Esophagus squamous epithelium (tissue), 5 donors: ENCODE measurements at places on chromosomes 3 and 15. TPM values are rescaled to one million over a fixed set of nuclear protein-coding genes. Genes with fewer than 3 reads are reported as not detected.

MUC20 gene
- 64.1 TPM for total RNA-seq

THAP10 gene
- total RNA-seq, result 2.1 TPM

GRCh38 chr3:54322354-54322753 is 200.0 kb downstream of the CACNA2D3 start:
- no peak for DNase-seq
- H3K4me1 ChIP-seq, result no peaks in the 10 kb centered on the region

PIGBOS1 gene
- 7.4 TPM for total RNA-seq

DNA sequence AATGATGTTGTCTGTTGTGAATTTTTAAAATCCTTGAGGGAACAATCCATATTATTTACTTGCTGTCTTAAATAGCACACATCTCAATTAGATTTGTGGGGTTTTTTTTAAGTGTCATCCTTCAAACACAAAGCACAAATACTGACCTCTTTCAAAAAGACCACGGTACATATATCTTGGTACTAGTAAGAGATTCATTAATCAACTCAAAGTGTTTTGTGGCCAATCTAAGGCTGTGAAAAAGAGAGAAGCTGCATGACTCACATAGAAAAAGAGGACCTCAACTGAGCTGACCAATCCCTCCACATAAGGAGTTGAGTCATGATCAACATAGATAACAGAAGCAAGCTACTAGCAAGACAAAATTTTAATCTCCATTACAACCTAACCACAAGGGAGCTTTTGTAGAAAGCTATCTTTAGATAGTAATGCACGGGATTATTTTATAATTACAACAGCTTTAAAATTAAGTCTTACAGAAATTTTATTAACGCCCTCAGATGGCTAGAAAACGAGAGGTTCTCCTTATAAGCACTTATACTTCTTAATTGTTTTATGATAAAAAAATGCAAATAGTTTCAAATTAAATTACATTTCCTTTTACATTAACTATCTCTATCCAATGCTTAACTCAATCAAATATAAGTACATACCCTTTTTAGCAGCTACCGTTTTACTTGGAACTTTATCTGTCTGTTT is 60.5 kb downstream of the TOP2B start:
- H3K27me3 ChIP-seq, result no peaks in the 10 kb centered on the region
- H3K36me3 ChIP-seq, result no peaks in the 10 kb centered on the region
- DNase-seq, result no peak
- H3K4me1 ChIP-seq, result no peaks in the 10 kb centered on the region
- no peak overlapping the region for H3K4me3 ChIP-seq

- no peak overlapping the region for H3K4me3 ChIP-seq
- H3K4me1 ChIP-seq, result no peaks in the 10 kb centered on the region
- H3K27ac ChIP-seq, result no peak overlapping the region
- H3K36me3 ChIP-seq, result no peaks in the 10 kb centered on the region
- no peak for DNase-seq
Observed at GRCh38 chr3:94121161-94121560, 58.3 kb downstream of the NSUN3 start.

DNA sequence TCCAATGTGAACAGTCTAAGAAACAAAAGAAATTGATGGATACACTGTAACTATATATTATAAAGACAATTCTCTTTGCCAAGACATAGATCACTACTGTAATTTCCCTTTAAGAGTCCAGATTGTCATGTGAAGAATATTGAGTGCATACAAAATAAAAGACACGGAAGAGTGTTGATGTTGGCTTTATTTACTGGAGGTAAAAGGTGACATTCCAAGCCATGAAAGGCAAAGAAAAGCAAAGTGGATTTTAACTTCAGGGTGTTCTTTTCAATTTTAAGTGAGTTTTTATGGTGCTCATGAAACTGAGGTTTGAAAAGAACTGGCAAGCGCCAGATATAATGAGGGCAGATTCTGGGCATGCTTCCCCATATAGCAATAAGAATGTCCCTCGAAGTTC is 529.3 kb downstream of the MECOM start:
- H3K27ac ChIP-seq, result peak overlapping the region; percentile 52
- no peak for DNase-seq
- H3K4me1 ChIP-seq, result no peaks in the 10 kb centered on the region

DNA sequence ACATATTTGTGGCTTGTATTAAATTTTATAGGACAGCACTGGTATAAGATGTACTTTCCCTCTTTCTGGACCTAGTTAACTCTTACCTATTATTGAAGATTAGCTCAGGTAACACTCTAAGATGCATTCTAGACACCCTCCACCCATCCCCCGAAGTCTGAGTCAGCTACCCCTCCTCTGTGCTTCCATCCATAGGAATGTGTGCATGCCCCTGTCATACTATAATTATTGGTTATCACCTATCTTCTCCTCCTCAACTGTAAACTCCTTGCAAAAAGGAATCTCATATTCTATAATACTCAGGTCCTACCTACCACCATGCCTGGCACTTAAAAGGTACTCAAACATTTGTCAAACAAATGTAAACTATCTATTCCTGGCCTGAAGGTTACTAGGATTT is 3.0 kb downstream of the PEAK1 start:
- H3K27me3 ChIP-seq, result no peaks in the 10 kb centered on the region
- no peak overlapping the region for H3K27ac ChIP-seq
- H3K36me3 ChIP-seq, result no peaks in the 10 kb centered on the region
- DNase-seq, result no peak

- H3K27me3 ChIP-seq, result no peaks in the 10 kb centered on the region
- no peak overlapping the region for H3K27ac ChIP-seq
- H3K4me3 ChIP-seq, result no peak overlapping the region
- no peaks in the 10 kb centered on the region for H3K4me1 ChIP-seq
- DNase-seq, result no peak
Observed at GRCh38 chr3:101243285-101244211, 76.8 kb downstream of the IMPG2 start.

DNA sequence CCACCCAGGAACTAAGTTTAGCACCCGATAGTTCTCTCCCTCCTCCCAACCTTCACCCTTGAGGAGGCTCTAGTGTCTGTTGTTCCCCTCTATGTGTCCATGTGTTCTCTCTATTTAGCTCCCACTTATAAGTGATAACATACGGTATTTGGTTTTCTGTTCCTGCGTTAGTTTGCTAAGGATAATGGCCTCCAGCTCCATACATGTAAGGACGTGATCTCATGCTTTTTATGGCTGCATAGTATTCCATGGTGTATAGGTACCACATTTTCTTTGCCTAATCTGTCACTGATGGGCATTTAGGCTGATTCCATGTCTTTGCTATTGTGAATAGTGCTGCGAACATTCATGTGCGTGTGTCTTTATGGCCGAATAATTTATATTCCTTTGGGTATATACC is 66.9 kb upstream of the TRA2B start:
- no peaks in the 10 kb centered on the region for H3K4me1 ChIP-seq
- no peak overlapping the region for H3K27ac ChIP-seq
- no peaks in the 10 kb centered on the region for H3K36me3 ChIP-seq
- no peak overlapping the region for H3K4me3 ChIP-seq

DNA sequence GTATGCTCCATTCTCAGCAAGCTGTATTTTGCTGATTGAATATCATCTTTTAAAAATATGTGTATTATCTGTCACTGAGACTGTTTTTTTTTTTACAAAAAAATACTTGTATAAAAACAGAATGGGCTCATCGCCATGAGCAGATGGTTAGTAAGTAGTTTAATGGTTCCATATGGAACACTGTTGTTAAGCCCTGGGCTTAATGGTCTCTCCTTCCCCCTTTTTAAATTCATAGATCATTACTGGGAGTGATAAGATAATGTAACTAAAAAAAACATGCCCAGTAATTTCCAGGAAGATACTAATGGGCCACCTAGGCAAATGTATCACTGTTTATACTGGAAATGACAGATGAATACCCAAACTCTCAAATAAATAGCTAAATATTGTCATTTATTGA is 95.3 kb upstream of the TPRG1 start:
- H3K27ac ChIP-seq, result no peak overlapping the region
- DNase-seq, result no peak
- no peaks in the 10 kb centered on the region for H3K36me3 ChIP-seq
- H3K27me3 ChIP-seq, result no peaks in the 10 kb centered on the region

GRCh38 chr15:46278486-46279090 is 643.8 kb downstream of the SQOR start:
- no peaks in the 10 kb centered on the region for H3K27me3 ChIP-seq
- H3K36me3 ChIP-seq, result no peaks in the 10 kb centered on the region
- DNase-seq, result no peak
- H3K4me3 ChIP-seq, result no peak overlapping the region
- no peaks in the 10 kb centered on the region for H3K4me1 ChIP-seq

GRCh38 chr3:131232711-131233267 is 148.8 kb upstream of the NUDT16 start:
- H3K4me3 ChIP-seq, result no peak overlapping the region
- no peak overlapping the region for H3K27ac ChIP-seq
- H3K36me3 ChIP-seq, result no peaks in the 10 kb centered on the region
- H3K27me3 ChIP-seq, result no peaks in the 10 kb centered on the region
- DNase-seq, result no peak

SLC38A3 gene
- total RNA-seq, result not detected

GRCh38 chr3:32117320-32117719 is 10.9 kb downstream of the GPD1L start:
- H3K4me1 ChIP-seq, result peaks cover 48% of the 10 kb centered on the region
- no peak for DNase-seq
- H3K27me3 ChIP-seq, result no peaks in the 10 kb centered on the region
- no peak overlapping the region for H3K4me3 ChIP-seq
- H3K27ac ChIP-seq, result no peak overlapping the region

DNA sequence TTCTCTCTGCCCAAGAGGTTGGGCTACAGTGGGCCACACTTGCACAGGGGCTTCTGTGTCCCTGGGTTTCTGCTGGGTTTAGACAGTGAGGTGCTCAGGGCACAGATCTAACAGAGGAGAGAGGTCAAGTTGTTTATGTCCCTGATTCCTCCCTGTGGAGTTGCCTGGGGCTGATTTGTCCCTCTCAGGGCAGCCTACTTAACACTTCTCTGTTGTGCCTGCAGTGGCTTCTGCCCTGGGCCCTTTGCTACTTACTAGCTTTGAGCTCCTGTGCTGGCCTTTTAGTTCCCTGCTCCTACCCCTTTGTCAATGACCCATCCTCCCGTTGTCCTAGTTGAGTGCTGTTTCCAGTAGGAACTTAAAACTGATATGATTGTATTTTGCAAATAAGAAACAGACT is 114.0 kb upstream of the RGMA start:
- H3K36me3 ChIP-seq, result no peaks in the 10 kb centered on the region
- H3K27me3 ChIP-seq, result no peaks in the 10 kb centered on the region
- no peak for DNase-seq
- no peaks in the 10 kb centered on the region for H3K4me1 ChIP-seq
- H3K4me3 ChIP-seq, result no peak overlapping the region
- H3K27ac ChIP-seq, result no peak overlapping the region

GRCh38 chr15:66614951-66615760 is 49.4 kb upstream of the LCTL start:
- peaks cover 31% of the 10 kb centered on the region for H3K4me1 ChIP-seq
- no peaks in the 10 kb centered on the region for H3K36me3 ChIP-seq
- no peak for DNase-seq
- no peak overlapping the region for H3K4me3 ChIP-seq
- no peaks in the 10 kb centered on the region for H3K27me3 ChIP-seq

DNA sequence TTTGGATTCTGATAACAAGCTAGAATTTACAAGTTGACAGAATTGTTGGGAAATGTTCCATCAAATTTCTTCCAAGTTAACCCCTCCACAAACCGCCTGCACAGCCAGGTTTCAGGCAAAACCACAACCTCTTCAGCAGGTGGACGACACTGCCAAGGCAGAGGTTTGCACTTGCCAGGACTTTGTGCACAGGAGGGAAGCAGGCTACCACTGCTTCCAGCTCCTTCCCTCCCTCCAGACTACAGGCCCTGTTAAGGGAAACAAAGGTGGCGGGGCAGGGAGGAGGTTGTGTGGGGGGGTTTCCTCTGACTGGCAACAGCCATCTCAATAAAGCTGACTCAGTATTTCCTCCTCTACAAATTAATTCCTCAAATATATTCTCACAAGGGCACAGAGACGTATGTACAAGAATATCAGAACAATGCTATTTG is 42.2 kb downstream of the TBC1D2B start:
- no peak overlapping the region for H3K4me3 ChIP-seq
- no peak for DNase-seq
- H3K36me3 ChIP-seq, result peaks cover 53% of the 10 kb centered on the region
- H3K4me1 ChIP-seq, result peaks cover 21% of the 10 kb centered on the region
- H3K27me3 ChIP-seq, result no peaks in the 10 kb centered on the region
- H3K27ac ChIP-seq, result no peak overlapping the region

DNA sequence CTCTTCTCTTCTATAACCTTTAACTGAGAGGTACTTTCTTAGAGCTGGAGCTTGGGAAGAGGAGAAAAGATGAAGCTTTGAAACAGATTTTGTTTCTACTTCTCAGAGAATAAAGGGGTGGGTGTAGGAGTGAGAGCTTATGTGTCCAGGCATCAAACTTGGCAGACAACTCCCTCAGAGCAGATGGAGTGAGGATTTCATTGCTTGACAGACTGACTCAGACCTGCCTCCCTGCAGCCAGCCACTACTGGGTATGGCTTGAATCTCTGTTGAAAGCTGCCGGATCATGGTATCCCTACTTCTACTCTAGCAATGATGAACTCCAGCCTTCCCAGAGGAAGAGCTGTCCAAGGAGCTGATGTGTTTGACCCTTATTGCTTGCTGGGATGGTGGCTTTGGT is 36.7 kb downstream of the SYN2 start:
- no peaks in the 10 kb centered on the region for H3K36me3 ChIP-seq
- H3K4me1 ChIP-seq, result no peaks in the 10 kb centered on the region
- DNase-seq, result no peak
- no peaks in the 10 kb centered on the region for H3K27me3 ChIP-seq
- no peak overlapping the region for H3K27ac ChIP-seq
- no peak overlapping the region for H3K4me3 ChIP-seq

DNA sequence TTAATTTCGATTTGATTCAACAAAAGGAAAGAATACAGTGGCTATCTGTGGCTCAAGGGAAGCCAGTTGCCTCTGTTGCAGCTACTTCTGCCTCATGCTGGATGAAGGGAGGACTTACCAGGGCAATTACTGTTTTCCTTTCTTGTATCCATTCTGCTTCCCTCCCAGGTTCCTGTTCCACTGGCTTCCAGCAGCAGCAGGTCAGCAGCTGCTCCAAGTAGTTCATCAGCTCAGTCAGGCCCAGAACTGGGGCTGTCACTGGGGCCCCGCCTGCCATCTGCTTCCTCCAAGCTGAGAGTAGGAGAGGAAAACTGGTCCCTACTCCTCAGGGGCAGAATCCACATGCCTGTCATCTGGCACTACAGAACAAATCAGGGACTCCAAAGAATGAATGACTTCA is 48.6 kb upstream of the ULK4 start:
- peaks cover 11% of the 10 kb centered on the region for H3K4me1 ChIP-seq
- DNase-seq, result no peak
- no peaks in the 10 kb centered on the region for H3K27me3 ChIP-seq
- no peak overlapping the region for H3K27ac ChIP-seq

DNA sequence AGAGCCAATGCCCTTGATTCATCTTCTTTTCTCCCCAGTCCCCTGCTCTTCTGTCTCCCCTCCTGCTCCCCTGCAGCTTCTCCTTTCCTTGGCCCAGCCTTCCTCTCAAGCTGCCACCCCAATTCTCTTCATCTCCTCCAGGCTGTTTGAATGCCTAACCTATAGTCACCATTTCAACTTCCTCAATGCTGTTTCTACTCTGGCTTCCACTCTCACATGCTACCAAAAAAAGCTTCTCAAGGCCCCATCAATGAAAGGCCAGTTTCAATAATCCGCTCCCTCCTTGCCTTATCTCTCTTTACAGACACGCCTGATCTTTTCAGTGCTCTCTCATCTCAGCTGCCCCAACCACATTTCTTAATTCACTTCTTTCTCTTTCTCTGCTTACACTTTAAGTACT is 212.2 kb upstream of the GPR149 start:
- DNase-seq, result no peak
- H3K4me3 ChIP-seq, result no peak overlapping the region
- no peak overlapping the region for H3K27ac ChIP-seq
- H3K36me3 ChIP-seq, result no peaks in the 10 kb centered on the region

- H3K4me3 ChIP-seq, result no peak overlapping the region
- H3K4me1 ChIP-seq, result no peaks in the 10 kb centered on the region
- H3K27ac ChIP-seq, result no peak overlapping the region
- no peak for DNase-seq
- no peaks in the 10 kb centered on the region for H3K27me3 ChIP-seq
Observed at GRCh38 chr3:168003911-168004310, 91.8 kb downstream of the GOLIM4 start.
